ENCODE measurements at places on chromosomes 1 and 21.

- peak; percentile 66 for DNase-seq
Observed at GRCh38 chr1:64042331-64043100, 160.9 kb upstream of the UBE2U start.

GRCh38 chr21:34807881-34808568, 139.2 kb downstream of the CLIC6 start:
- DNase-seq: peak; percentile 88

GRCh38 chr1:158952416-158952815, 21.1 kb downstream of the PYHIN1 start:
- no peak for DNase-seq

- no peak for DNase-seq
Observed at GRCh38 chr1:172486805-172487454, 43.1 kb upstream of the PIGC start.

DNA sequence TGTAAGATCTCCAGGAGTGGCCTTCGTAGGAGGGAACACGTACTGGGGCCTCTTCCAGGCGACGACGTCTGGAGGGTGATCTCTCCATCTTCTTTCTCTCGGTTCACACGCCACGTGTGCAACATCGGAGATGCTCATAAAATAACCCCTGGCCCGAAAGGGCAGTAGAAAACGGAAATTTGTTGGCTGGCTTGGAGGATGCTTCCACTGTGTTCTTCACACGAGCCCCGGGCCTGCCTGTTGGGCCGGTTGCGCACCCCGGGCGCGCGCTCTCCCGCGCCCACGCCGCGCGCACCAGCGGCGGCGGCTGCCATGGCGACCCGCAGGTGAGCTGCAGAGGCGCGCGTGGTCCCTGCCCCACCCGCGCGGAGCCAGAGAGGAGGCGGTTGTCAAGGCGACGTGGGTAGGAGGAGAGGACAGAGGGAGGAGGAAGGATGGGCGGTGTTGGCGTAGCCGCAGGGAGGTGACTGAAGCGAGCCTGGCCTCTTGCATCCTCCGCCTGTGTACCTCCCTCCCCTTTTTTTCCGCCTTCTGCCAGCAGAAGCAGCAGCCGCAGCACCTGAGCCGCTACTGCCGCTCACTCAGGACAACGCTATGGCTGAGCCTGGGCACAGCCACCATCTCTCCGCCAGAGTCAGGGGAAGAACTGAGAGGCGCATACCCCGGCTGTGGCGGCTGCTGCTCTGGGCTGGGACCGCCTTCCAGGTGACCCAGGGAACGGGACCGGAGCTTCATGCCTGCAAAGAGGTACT, at the start of gene ELAPOR1:
Gene ELAPOR1, plus strand, starts transcription at position 526 of the 752 bp plus-strand sequence. Its CDS starts 69 bp downstream, at position 595.
- peak; percentile 48 for DNase-seq

DNA sequence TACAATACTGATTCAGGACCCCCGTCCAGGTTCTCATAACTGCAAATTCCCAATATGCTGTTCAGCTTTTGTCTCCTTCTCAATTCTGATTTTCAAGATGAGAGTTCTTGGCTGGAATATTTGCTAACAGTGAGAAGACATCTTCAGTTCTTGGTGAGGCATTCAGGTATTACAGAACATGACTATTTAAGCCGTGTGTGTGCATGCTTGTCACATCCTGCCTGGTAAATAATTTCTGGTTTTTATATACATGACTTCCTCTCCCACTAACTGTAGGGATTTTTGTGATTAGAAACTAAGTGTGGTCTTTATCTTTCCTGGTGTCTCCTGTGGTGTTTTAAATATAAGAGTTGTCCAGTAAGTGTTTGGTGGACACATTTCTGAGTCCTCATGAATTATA, 10.2 kb upstream of the SLC19A2 start:
- no peak for DNase-seq

DNA sequence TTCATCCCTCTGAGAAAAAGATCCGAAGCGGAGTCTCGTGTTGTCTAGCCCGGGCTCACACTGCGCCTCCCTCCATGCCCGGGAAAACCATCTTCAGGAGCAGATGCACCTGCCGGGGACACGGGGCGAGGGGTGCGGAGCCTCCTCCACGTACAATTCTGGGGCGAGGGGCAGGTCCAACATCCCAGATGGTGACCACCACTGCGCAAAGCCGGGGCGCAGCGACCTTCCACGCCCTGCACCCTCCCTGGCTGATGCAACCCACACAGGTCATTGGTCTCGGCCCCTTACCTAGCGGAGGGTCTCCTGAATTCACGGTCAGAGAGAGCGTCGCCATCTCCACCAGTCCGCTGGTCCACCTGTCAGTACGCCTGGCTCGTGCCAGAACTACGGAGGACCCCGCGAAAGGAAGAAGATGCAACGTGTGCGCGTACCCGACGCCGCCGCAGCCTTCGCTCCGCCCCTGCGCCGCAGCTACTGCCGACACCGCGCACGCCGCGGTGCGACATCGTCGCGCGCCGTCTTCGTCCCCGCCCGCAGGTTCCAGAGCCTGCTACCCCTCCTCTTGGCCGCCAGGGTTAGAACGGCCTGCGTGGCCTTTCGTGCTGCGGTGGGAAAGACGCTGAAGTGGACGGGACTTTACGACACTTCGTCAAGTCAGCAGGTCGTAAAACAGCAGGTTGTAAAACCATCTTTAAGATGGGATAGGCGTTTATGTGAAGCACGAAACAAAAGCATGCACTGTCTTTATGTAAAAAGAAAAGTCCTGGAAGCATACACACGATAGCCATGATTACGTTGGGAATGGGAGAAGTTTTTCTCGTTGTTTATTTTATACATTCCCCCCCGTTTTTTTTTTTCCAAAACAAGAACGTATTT, at the start of gene EPRS1:
Gene EPRS1, minus strand, starts transcription at position 454 of the 879 bp plus-strand sequence. Its CDS starts 117 bp downstream, at position 337.
- DNase-seq: peak; percentile 99

DNA sequence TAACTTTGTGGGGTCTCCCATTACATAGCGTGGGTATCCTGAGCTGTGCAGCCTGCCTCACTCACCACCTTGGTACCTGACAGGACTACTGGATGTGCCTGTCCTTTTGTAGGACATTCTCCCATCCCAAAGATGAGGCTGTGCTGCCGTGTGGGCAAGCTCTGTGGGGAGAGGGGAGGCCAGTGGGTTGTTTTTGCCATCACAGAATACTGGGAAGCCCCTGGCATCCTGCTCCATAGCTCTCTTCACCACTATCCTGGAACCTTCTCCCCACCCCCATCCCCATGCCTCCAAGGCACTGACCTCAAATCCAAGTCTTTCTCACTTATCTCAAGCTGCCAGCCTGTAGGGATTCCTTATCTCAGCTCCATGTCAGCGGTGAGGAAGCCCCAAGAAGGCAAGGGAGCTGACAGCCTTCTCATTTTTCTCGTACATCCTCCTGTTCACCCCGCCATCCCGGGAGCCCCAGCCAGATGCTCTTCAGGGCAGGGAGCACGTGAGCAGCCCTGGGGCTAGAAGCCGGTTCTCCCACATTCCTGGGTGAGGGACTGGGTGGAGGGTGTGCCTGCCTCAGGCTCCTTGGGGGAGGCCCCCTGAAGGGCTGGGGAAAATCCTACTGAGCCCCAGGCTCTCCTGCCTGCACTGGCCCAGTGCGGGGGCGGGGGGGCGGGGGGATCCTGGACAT, 2.4 kb upstream of the ELF3 start:
- DNase-seq: peak; percentile 53

GRCh38 chr1:153563991-153564390, 1.7 kb downstream of the S100A2 start:
- DNase-seq: no peak

GRCh38 chr21:41156142-41156541, 11.8 kb upstream of the BACE2 start:
- DNase-seq: no peak

GRCh38 chr1:19835578-19835977, 20.5 kb upstream of the RNF186 start:
- peak; percentile 61 for DNase-seq

GRCh38 chr1:202034683-202035462, 24.5 kb downstream of the ELF3 start:
- peak; percentile 94 for DNase-seq

DNA sequence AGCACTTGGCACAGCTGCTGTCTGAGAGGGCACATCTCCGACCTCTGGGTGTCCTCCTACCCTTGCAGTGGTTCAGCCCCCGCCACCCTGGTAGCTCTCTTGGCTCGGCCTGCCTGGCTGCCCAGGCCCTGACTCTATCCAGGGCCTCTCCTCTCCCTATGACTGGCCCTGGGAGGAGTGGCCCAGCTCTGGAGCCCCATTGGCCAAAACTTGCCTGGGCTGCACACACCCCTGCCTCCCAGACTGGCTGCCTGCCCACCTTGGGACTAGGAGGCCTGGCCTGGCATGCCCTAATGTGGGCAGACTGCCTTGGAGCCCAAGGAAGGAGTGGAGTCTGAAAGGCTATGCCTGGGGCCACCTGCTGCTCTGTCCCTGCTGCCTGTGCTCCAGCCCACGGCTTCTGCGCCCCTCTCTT, 33.6 kb downstream of the ACOT11 start:
- DNase-seq: peak; percentile 99

DNA sequence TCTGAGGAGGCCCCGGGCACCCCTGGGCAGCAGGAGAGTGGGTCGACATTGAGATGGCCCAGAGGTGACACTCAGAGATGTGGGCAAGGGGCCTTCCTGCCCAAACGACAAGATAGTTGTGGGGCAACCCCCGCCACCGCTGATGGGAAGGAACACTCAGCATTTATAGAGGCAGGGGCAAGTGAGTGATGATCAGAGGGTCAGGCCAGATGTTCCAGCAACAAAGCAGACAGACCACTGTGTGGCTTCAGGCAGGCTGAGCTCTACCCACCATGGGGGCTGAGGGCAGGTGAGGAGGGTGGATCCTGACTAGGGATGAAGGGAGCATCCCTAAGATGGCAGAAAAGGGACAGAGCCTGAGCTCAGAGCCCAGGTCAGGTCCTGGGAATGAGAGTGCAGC, 362.7 kb downstream of the PTPRU start:
- DNase-seq: no peak

DNA sequence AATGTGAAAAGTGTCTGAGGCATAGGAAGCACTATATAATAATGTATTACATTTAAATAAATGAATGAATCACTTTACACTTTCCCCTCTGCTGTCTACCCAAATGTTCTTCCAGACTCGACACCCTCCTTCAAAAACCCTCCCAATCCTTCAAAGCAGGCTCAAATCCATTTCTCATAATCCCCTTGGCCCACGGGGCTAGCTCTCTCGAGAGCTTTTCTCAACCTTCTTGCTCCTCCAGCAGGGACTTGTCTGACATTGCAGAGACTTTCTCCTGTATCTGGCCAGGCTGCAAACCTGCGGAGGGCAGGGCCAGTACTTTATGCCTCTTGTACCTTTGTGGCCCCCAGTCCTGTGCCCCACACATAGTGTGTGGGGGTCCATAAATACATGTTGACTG, 14.1 kb upstream of the CNTN2 start:
- DNase-seq: no peak

- DNase-seq: no peak
Observed at GRCh38 chr21:45507888-45508508, 34.2 kb downstream of the SLC19A1 start.

DNA sequence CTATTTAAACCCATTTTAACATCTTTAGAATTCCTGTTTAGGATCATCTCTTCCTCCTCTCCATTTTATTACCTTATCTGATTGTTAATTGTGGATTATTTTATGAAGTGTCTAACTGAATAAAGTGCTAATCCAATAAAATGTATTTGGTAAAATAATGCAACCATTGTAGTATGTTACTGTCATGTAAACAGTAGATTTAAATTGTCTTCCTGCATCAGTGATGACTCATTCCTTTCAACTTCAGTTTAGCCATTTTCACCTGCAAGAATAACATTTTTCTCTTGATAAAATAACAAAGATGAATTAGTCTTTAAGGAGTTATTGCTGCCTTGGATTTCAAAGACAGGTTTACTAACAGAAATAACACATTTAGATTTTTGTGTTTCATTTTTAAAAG, 5.4 kb downstream of the PPP2R5A start:
- no peak for DNase-seq

- no peak for DNase-seq
Observed at GRCh38 chr1:221376286-221376685, 365.6 kb downstream of the DUSP10 start.

- no peak for DNase-seq
Observed at GRCh38 chr1:27070390-27071048, 57.9 kb upstream of the TENT5B start.

DNA sequence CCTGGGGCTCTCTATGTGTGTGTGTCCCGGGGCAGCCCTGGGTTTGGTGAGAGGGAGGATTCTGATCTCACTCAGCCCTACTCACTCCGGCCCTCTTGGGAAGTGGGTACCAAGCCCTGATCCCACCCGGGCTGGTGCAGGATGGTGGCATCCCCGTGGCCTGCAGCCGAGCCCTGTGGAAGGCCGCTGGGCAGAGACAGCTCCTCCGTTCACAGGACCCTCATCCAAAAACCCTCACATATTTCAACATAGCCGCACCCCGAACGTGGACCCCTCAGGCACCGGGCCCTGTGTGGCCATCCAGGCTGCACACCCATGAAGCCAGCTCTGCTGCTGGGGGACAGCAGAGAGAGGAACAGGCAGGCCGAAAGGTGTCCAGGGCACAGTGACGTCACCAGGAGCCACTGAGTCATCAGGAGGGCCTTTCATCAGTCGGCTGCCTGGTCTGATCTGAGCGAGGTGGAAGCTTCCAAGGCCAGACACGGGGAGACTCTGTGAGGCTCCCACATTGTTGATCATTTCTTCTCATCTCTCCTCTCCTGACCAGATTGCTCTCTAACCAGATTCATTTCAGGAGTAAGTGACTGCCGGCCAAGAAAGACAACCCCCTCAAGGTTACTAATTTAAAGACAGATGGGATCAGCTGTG, 16.2 kb upstream of the GPR157 start:
- DNase-seq: peak; percentile 68

DNA sequence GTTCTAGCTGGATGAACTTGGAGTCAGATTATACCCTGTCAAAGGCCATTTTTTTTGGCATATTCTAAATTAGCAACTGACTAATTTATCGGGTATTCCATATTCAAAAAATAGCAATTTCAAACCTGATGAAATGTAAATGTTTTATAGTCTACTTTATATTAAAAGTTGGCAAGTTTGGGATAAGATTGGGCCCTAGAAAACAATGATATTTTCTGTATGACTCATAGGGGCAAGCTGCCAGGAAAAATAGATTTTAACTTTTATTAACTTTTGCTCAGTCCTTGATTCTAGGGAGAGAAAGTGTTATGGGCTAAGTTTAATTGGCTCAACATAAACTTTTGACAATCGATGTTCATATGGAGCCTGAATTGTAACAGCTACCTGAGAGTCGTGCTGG, 576.9 kb upstream of the B3GALT2 start:
- no peak for DNase-seq

DNA sequence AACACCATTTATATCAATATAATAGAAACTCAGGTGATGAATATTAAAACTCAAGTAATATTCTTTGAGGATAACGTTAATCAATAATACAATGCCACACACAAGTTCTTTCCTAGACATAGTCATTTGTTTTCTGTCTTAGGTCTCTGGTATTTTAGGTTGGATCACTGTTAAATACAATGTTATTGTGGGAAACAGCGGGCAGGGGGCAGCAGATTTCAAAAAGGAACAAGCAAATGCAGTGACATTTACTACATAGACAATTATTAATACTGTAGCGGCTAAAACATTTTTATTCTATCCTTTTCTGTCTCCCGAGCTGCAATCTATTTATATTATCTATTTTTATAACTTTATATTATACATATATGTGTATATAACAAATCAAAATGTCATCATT, 186.4 kb upstream of the ZNHIT6 start:
- peak; percentile 42 for DNase-seq
